ENCODE measurements at places on chromosomes 3 and 15.

- DNase-seq, result no peak
These were observed 57.8 kb upstream of the ETV5 start for GRCh38 chr3:186166491-186167288.

- DNase-seq, result no peak
These were observed 27.1 kb upstream of the AP4E1 start for GRCh38 chr15:50881121-50882048.

DNA sequence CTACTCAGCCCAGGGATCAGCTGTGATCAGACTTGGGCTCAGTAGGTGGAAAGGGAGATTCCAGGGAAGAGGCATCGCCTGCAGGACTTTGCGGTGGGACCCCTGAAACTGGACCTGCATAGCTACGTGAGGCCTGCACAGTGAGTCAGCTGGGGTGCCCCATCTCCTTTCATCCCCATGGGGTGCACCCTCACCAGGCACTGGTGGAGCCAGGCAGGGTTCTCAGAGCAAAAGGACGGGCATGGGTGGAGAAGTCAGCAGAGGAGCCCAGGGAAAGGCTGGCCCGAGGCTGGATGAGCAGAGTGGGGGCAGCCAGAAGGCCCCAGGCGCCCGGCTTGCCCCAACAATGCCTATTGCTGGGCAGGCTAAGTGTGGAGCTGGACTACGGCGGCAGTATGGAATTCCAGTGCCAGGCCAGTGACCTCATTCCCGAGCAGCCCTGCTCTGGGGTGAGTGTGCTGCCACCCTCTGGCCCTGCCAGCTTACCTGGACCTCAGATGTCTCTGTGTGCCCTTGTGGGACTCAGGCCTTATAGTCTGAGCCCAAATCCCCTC is 19.7 kb downstream of the ACAA1 start:
- DNase-seq, result no peak

- no peak for DNase-seq
These were observed 456.2 kb upstream of the THBS1 start for GRCh38 chr15:39124553-39125171.

DNA sequence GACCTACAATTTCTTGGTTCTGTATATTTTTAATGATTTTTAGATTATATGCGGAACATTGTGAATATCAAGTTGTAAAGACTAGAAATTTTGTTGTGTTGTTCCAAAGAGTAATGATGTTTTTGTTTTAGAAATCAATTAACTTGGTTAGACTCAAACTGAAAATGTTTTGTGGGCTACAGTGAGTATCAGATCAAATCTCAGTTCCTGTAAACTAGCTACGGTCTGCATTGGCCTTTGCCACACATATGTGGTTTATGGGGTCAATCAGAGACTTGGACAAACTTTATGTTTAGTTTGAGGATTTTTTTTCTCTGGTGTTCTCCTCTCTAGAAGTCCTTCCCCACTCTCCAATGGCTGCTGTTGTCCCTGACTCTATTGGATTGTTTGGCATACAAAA is 308.0 kb upstream of the THRB start:
- DNase-seq, result no peak

DNA sequence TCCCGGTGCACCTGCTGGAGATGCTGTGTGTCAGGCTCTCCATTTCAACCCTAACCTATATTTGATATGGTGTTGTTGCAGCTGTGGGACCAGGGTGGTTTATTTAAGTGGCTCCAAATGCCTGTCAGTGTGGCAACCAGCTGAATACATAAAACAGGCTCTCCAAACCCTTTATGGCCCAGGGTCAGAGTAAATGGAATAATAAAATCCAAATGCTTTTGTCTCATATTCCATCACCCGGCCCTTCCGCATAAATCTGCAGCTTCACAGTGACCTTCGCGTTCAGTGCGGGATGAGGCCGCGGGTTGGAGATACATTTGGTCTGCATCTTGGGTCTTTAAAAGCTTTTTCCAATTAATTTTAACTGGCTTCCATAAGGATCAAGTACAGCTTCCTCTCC is 382.1 kb upstream of the NR2F2 start:
- no peak for DNase-seq

- DNase-seq, result no peak
These were observed 57.6 kb downstream of the RARB start for GRCh38 chr3:25485673-25486072.

- no peak for DNase-seq
These were observed 155.3 kb upstream of the PRICKLE2 start for GRCh38 chr3:64380546-64380945.

DNA sequence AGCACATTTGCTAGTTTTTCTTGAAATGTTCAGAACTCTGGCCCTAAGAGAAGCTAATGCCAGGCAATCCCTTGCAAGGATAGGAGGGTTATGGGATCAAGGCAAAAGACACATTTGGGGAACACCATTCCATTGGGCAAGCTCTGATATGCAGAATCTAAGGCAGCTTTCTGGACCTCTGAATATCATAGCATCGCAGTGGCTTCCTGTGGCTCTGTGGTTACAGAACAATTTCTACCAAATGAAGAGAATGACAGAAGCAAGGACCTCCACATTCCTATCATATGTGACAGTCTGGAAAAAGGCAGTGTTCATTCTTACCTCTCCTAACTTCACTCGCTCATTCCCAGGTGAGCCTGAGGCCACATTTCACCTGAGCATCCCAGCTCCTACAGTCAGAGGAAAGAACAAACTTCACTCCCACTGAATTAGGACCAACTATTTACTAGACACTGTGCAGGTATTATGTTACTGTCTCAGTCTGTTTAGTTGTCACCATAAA is 836.1 kb upstream of the CFAP20DC start:
- DNase-seq, result no peak

- no peak for DNase-seq
These were observed 28.6 kb downstream of the CHP1 start for GRCh38 chr15:41259546-41260189.

GRCh38 chr3:49937090-49937489 is 2.9 kb upstream of the RBM6 start:
- no peak for DNase-seq

- DNase-seq, result no peak
These were observed 98.2 kb downstream of the TLE3 start for GRCh38 chr15:69999392-70000085.

DNA sequence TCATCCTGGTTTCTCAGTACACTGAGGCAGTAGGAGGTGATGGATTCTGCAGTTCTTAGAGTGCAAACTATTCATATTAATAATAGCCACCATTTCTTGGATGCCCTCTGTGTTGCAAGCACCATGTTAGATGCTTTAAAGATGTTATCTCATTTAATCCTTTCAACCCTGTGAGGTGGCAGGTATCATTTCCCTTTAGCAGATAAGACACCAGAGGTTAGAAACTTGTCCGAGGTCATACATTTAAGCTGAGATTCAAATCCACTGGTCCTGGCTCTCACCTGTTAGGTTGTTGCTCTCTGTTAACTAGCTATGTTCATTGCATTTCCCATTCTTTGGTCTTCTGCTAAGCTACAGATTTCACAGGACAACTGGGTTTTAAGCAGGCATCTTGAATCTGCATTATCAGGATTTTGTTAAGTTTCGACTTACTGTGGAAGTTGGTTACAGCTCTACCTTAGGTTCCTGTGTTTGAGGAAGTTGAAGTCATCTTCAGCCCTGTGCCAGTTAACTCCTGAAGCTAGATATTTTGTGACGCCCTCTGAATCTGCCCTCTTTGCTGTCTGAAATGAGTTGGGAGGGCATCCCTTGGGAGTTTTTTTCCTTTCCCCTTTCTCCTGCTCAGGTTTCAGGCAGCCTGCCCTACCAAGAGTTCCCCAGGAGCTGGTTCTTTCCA is 6.4 kb downstream of the PDE8A start:
- no peak for DNase-seq

DNA sequence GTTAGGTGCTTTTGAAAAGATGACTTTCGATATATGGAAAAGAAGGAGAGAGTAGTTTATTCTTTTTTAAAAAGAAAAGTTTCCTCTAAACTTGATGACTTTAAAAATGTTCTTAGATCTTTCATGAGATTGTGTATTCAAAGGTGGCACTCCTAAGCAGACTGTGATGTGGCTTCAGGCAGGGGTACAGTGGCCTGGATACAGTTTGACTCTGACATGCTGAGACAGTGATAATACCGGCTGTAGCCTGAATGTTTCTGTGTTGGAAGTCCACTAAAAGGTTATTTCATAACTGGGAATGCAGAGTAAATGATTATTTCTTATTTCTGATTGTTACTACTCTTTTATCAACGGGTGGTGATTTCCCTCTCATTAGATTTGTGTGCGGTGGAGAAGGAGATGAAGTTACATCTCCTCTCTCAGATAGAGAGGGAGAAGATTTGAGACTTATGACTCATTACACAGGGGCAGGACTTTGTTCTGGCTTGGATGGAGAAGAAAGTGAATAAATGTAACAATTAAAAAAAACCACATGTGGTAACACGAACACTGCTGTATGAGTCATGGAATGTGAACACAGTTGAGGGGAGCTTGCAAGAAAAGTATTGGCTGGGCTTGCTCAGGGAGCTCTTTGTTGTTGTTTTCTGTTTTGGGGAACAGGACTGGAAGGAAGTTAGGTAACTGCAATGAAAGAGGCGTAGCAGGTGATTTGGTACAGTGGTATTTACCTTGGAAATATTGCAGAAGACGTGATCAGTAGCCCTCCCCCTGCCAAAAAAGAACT is 21.6 kb downstream of the SPTSSB start:
- no peak for DNase-seq

- no peak for DNase-seq
These were observed 36.8 kb upstream of the CNTN3 start for GRCh38 chr3:74651292-74651691.

DNA sequence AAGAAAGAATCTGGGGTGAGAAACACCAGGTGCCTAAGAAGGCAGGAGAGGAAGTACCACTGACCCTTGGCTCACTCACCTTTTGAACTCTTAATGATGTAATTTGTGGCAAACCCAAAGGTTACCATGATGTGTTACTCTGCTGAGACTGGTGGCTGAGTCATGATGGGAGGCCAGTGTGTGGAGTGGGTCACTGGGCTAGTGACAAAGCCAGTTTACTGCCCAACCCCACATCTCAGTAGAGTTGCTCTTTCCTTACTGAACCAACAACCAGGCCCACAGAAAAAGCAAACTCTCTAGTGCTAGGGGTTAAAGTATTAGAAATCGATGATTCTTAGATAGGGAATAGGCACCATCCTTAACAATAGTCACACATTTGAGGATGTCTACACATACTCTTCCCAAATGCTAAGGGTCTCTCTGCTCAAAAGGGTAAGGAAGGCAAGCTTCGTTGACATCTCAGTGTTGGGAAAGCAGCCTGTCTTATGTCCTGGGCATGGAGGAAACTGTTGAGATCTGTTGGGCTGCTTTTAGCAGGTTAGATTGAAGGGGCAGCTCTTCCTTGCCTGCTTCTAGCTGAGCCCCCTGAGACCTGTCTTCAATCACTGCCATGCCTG is 3.1 kb downstream of the RBP2 start:
- no peak for DNase-seq

- no peak for DNase-seq
These were observed 11.6 kb downstream of the CCNL1 start for GRCh38 chr3:157148196-157148889.

- no peak for DNase-seq
These were observed 18.0 kb upstream of the SLTM start for GRCh38 chr15:58951388-58952007.

DNA sequence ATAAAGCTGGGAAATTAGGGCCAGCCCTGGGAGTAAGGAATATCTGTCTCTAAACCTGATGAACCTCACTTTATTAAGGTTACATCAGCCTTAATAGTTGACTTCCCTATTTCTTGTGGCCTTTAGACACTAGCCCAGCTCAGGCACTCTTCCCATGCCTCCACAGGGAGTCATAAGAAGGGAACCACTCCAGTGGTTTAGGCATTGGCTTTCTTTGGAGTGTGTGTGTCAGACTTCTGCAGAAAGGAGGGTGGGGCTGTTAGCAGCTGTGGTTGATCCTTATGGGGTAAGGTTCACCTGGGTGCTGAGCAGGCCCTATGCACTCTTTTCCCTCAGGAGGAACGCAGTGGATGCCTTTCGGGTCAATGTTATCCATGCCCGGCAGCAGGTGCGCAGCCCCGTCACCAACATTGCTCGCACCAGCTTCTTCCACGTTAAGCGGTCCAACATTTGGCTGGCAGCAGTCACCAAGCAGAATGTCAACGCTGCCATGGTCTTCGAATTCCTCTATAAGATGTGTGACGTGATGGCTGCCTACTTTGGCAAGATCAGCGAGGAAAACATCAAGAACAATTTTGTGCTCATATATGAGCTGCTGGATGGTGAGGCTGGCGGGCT is 4.0 kb downstream of the AP2M1 start:
- no peak for DNase-seq

DNA sequence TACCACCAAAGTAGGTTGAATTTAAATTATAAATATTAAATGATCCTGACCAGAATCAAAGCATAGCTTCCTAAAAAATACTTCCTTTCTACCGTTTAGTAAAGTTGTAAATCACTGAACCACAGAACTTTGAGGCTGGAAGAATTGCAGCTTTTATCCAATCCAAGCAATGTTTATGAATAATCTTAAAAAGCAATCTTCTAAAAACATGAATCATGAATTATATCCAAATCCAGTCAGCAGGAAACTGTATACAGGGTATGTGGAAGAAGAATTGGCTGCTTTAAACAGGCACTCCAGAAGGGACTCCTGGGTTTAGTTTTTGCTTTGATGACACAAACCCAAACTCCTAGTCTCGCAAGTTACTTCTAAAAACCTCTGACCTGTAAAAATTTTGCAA is 30.2 kb downstream of the HEG1 start:
- no peak for DNase-seq

DNA sequence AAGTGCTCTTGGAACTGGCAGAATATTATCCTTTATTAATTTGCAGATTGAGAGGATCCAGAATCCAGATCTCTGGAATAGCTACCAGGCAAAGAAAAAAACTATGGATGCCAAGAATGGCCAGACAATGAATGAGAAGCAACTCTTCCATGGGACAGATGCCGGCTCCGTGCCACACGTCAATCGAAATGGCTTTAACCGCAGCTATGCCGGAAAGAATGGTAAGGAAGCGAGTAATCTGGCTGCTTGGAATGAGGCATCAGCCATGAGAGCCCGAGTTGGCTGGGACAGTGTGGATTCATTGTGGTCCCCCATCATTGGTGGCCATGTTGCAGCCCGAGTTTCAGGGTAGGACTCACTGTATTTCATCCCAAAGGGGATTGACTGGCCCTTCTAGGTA is 47.1 kb downstream of the PARP14 start:
- DNase-seq, result no peak

- DNase-seq, result no peak
These were observed 34.9 kb downstream of the APH1B start for GRCh38 chr15:63312286-63312685.

DNA sequence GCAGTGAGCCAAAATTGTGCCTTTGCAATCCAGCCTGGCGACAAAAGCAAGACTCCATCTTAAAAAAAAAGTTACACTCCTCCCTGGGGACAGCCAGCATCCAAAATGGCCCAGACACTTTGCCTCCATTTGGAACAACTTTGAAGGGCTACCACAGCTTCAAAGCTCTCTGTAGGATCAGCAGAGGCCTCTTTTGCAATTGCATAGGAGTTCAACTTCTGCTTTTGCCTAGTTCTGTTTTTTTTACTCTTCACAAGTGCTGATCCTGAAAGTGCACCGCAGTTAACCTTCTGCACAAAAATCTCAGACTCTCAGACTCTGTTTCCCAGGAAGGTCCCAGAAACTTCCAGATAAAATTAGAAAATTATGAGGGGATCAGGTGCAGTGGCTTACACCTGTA is 25.2 kb upstream of the SLC4A7 start:
- no peak for DNase-seq

All from stimulated activated CD4-positive, alpha-beta T cell treated with anti-CD3 and anti-CD28 coated beads, Interleukin-1b, Interleukin-23, amount 100 ng/mL, for 1 hour (primary cell).